Psoas muscle (tissue), 8 donors: ENCODE measurements at places on chromosomes 6 and 20. TPM values are rescaled to one million over a fixed set of nuclear protein-coding genes. Genes with fewer than 3 reads are reported as not detected.

GRCh38 chr6:111672761-111673450 is 67.2 kb upstream of the TRAF3IP2 start:
- no peak for DNase-seq
- no peak overlapping the region for H3K4me3 ChIP-seq
- H3K27ac ChIP-seq = no peak overlapping the region
- H3K4me1 ChIP-seq = peaks cover 22% of the 10 kb centered on the region

DNA sequence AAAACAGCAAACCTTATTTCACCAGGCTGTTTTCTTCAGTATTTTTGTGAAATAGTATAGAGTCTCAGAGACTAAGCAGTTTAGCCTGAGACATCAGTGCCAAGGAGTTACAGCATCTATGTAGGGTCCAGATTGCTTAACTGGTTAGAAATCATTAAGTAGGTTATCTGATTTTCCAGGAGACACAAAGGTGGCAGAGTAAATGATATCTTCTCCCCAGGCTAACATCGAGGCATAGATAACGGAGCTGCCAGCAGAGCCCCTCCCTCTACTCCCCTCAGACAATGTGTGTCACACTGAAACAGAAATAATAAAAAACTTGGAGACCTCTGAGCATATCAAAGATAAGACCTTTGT is 473.0 kb upstream of the CITED2 start:
- no peaks in the 10 kb centered on the region for H3K27me3 ChIP-seq
- H3K27ac ChIP-seq = no peak overlapping the region
- H3K4me1 ChIP-seq = peaks cover 15% of the 10 kb centered on the region
- no peak overlapping the region for H3K4me3 ChIP-seq
- H3K36me3 ChIP-seq = no peaks in the 10 kb centered on the region

GRCh38 chr6:37897818-37898515 is 78.4 kb downstream of the ZFAND3 start:
- H3K36me3 ChIP-seq = no peaks in the 10 kb centered on the region
- peaks cover 26% of the 10 kb centered on the region for H3K4me1 ChIP-seq
- no peak overlapping the region for H3K27ac ChIP-seq

DNA sequence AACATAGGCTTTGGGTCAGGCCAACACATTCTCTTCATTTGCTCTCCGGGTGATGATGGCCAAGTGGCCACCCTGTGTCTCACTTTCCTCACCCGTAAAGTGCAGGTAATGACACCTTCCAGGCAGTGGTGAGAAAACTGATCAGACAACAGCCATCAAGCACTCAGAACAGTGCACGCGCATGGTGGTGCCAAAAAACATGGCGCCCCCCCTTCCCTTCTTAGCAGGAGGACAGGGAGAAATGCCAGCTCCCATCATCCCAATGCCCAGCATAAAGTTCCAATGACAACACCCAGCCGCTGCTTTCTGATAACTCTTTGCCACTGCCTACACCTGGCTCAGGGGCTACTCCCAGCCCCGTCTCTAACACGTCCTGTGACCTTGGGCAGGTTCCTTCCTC is 8.4 kb downstream of the BPIFB1 start:
- H3K27ac ChIP-seq = no peak overlapping the region
- no peak for DNase-seq
- H3K4me3 ChIP-seq = no peak overlapping the region
- H3K4me1 ChIP-seq = no peaks in the 10 kb centered on the region

DNA sequence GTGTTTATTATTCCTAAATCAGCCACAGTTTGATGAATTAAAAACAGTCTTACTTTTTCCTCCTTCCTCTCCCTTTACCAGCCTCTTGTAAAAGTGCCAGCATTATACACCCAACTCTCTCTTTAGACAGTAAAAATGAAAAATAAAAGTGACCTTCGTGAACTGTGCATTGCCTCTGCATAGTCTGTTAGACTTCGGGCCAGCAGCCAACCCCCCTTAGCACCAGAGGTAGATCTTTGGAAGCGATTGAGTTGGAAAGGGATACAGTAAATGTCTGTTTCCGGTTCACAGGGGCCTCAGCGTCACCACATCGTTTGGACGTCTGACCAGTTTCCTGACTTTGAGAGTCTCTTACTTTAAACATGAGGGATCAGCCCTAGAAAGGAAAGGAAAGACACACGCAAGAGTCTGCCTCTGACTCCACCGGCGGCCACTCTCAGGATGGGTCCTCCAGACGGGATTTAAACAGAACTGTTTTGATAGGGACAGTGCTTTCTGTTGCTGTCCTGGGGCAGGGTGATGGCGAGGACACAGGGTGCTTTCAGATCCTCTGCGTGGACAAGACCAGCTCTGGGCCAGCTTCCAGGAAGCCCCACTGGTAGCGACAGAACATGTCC is 206.6 kb upstream of the PREP start:
- H3K27ac ChIP-seq = no peak overlapping the region
- no peak for DNase-seq
- H3K4me1 ChIP-seq = peaks cover 2% of the 10 kb centered on the region
- H3K27me3 ChIP-seq = no peaks in the 10 kb centered on the region
- H3K36me3 ChIP-seq = no peaks in the 10 kb centered on the region
- H3K4me3 ChIP-seq = no peak overlapping the region

DNA sequence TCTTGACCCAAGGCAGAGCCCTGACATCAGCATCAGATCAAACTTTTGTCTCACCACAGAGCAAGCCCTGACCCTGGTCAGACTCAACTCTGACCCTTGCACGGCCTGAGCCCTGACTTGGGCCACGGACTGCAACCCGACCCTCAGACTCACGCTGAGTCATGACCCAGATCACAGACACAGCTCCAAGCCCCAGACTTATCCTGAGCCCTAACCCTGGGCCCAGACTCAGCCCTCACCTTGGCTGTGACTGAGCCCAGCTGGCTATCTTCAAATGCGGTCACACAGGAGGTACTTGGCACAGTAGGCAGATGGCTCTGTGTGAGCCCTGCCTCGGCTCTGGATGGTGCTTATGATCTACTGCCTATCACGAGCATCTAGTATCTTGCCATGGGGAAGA is 602.3 kb downstream of the PTPRT start:
- H3K4me1 ChIP-seq = no peaks in the 10 kb centered on the region
- H3K27ac ChIP-seq = no peak overlapping the region
- no peaks in the 10 kb centered on the region for H3K36me3 ChIP-seq
- no peak overlapping the region for H3K4me3 ChIP-seq

- no peaks in the 10 kb centered on the region for H3K36me3 ChIP-seq
- no peaks in the 10 kb centered on the region for H3K27me3 ChIP-seq
- no peaks in the 10 kb centered on the region for H3K4me1 ChIP-seq
- no peak overlapping the region for H3K4me3 ChIP-seq
- DNase-seq = no peak
- H3K27ac ChIP-seq = no peak overlapping the region
Measured at GRCh38 chr20:9411833-9412232, 102.6 kb upstream of the LAMP5 start.

The KIF6 gene
- total RNA-seq = 0.17 TPM

The SAMD10 gene
- 0.84 TPM for total RNA-seq

The DEF6 gene
- 0.51 TPM for total RNA-seq

DNA sequence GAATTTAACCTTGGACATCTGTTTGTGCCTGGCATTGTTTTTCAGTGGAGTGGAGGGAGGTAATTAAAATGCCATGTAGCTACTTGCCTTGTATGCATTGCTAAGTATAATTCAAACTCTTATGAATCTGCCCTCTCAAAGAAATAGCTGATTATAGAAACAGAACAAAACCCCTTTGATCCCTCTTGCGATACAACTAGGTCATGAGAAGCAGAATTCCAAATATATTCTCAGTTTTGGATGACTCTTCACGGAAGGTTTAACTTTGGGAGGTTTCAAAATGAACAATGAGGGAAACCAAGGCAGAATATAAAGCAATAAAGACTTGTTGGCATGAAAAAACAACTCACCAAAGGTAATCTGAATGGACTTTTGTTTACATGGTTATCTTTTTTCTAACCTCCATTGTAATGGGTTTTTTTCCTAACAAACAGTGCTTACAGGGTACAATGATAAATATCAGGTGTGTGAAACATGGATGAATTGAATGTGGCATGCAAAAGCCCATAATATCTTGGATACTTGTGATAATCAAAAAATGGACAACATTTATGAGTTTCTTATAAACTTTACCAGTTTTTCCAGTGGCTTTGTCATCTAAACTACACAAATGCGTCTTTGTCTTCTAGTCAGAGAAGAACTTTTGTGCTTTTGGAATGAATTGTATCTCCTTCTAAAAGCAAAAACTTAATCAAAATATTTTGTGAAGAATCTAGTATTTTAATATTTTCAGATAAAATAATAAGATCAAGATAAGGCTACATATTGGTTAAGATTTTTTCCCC is 15.7 kb upstream of the HEY2 start:
- no peak overlapping the region for H3K4me3 ChIP-seq
- no peak overlapping the region for H3K27ac ChIP-seq
- H3K4me1 ChIP-seq = no peaks in the 10 kb centered on the region
- DNase-seq = no peak
- no peaks in the 10 kb centered on the region for H3K36me3 ChIP-seq
- no peaks in the 10 kb centered on the region for H3K27me3 ChIP-seq
